ENCODE measurements at places on chromosomes 2 and 18. TPM values are rescaled to one million over a fixed set of nuclear protein-coding genes. Genes with fewer than 3 reads are reported as not detected.

GRCh38 chr2:189601043-189601442 lies 20.5 kb upstream of the SLC40A1 start:
- no peak for DNase-seq

DNA sequence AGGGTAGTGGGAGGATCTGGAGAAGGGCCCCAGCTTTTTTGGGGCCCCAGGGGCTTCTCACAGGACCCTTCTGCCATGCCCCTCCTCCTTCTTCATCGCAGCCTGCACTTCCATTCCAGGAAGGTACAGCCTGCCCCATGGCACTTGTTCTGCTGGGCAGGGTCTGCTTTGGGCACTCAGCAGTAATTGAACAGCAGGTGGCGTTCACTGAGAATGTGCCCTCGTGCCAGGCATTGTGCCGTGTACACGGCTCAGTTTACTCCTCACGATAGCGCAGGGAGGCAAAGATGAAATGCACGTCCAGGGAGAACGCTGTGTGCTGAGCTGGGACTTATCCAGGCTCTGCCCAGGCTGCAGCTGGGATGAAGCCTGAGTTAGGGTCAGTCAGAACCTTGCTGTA lies 54.8 kb upstream of the ASB18 start:
- DNase-seq: no peak

- no peak for DNase-seq
These were observed 280.8 kb downstream of the SETBP1 start for GRCh38 chr18:44961288-44961995.

DNA sequence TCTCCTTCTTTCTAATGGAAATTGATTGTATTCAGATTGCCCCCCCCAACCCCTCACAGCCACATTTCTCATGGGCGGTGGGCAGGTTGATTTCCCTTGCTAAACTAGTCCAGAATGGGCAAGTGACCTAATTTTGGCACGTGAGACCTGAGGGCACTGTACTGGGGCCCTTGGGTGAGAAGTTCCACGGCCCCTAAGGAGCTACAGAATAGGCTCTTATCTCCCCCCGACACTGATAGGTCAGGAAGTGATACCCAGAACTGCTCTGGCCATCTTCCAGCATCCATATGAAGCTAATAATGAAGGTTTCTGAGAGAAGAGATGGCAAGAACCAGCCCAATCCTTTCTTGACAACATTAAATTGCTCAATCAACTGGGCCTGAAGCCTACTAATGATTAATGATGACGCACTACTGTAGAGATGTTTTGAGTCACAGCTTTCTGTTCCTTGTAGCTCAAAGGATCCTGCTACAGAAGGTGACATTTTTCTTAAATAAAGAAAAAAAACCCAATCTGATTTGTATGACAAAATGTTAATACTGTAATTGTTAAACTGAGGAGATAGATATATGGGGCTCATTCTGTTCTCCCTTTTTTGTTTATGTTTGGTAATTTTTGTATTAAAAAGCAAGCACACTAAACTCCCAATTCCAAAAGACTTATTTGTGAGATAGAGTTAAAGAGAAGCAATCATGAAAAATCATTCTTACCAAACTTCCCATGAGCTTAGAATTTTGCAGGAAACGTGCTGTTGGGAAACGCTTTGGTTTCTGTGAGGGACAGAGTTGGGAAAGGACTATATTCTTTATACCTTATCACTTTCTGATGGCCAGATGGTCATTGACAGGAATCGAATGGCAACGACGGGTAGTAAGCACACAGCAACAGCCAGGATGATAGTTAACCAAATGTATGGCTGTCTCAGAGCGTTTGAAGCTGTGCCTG lies 28.2 kb upstream of the NARS1 start:
- DNase-seq: no peak

G6PC2 gene
- total RNA-seq: not detected

DNA sequence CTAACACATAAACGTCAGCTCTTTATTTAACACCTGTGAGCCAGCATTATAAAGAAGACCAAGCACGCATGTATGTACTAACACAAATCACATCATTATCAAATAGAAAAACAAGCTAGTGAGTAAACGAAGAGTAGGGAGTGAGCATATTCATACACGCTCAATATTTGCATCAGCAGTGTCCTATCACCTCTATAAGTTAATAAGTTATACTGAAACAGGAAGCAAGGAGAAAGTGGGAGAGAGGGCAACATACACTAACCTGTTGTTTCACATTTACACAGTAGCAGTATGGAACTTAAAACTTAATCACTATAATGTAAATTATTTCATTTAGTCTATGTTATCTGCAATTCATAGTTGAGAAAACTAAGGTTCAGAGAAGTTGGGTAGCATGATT lies 321.5 kb upstream of the TANK start:
- peak; percentile 84 for DNase-seq

C2orf80 gene
- total RNA-seq: not detected

CPS1 gene
- not detected for total RNA-seq

Measured in HT-29 (cell line).